8988T (cell line): ENCODE measurements at places on chromosomes 3 and 15.

DNA sequence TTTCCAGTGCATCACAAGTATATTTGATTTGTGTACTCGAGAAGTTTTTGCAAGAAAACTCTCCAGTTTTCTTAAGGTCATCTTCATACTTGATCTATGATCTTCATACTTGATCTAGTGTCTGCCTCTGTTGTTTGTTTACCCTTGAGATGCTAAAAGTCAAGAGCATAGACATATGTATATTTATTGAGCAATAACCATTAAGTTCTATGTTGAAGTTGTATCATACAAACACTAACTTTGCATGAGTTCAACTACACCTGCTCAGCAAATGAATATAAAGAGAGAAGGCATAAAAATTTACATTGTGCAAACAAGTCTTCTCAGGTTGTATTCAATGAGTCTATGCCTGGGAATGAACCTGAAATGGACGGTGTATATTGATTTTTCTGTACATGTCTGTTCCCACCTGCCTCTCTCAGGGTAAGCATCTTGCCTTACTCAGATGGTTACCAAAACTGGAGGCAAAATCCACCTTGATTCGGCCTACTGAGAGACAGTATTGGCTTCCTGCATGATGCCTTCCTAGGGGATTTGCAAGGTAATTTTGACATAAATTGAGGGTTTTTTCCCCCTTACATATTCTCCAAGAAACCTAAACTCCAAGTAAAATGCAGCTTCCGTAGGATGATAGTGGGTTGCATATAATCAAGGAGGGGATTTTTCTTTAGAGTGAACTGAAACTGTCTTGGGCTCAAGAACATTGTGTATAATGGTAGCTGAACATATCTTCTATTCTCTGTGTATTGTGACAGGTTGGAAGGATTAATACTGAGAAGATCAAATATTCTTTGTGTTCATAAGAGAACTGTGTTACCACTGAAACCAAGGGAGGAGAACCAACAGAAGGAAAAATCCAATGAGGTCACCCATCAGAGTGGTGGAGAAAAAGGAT, 110.4 kb downstream of the FILIP1L start:
- DNase-seq, result no peak

GRCh38 chr3:194282436-194283122, 68.5 kb downstream of the CPN2 start:
- no peak for DNase-seq

GRCh38 chr3:47661121-47661752, 82.6 kb upstream of the CSPG5 start:
- no peak for DNase-seq

DNA sequence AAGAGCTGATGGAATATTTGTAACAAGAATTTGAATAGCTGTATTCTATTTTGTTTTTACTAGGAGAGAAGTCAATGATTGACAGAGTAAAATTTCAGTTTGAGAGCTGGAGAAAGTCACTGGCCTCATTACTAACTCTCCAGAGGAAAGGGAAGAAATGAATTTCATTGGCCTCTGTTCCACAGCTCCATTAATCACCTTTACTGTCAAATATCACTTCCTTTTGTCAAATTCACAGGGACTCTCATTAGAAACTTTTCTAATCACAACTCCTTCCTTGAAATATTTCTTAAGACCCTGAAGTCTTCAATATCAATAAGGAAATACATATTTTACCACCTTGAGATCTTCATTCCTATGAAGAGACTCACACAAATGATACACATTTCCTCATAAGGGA, 379.9 kb upstream of the RASGRP1 start:
- no peak for DNase-seq

- no peak for DNase-seq
Observed at GRCh38 chr3:29922992-29923746, 642.3 kb downstream of the RBMS3 start.

DNA sequence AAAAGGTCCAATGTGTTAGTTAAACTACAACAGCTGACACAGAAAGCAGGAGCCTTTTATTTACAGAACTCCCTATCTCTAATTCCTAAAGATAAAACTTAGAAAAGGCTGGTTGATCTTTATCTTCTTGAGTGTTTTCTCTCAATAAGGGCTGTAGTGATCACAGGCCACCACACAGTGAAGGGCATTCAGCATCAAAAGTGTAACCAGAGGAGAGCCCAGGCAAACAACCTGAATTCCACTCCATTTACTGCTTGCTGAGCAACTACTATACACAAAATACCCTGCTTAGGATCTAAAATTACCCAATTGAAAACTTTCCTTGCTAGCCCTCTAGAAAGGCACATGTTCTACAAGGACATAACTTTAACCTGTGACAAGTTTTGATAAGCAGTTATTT, 122.7 kb downstream of the MEIS2 start:
- DNase-seq, result no peak

DNA sequence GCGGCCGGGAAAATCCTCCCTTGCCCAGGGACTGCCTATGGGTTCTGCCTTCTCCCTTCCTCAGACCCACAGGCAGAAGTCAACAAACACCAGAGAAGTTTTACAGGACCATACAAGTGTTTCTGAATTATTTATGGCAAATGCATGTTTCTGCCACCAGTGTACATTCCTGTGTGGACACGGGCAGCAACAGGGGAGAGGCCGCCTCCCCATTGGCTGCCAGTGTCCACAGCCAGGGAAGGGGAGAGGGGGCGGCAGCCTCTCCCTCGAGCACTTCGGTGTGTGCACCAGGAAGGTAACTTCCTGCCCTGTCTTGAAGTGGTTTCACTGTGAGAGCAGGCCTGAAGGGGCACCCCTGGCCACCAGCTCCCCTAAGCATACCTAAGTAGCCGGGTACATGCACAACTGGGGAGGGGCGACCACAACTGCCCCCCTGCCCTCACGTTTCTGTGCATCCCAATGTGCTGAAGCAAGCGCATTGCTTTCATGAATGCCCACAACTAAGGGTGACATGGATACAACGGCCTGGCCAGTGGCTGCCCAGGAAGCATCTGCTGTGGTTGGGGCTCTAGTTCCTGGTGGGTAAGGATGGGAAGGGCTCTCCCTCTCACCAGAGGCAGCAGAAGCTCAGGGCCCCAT, 14.8 kb upstream of the SHISA5 start:
- DNase-seq, result no peak

DNA sequence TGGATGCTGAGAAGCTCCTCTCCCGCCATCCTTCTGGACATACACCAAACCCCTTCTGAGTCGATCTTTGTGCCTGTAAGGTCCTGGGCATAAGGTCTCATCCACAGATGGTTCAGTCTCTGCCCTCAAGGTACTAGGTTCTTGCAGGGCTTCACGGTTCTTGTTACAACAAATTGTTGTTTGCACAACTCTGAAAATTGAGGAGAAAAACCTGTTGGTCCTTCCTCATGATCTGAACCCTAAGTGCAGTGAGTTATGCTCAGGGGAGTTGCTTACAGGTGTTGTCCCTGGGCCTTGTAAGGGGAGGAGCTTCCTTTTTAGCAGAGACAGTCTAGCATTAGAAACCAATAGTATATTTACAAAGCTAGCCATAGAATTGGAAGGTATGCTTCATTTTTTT, 15.7 kb downstream of the CDCP1 start:
- no peak for DNase-seq

DNA sequence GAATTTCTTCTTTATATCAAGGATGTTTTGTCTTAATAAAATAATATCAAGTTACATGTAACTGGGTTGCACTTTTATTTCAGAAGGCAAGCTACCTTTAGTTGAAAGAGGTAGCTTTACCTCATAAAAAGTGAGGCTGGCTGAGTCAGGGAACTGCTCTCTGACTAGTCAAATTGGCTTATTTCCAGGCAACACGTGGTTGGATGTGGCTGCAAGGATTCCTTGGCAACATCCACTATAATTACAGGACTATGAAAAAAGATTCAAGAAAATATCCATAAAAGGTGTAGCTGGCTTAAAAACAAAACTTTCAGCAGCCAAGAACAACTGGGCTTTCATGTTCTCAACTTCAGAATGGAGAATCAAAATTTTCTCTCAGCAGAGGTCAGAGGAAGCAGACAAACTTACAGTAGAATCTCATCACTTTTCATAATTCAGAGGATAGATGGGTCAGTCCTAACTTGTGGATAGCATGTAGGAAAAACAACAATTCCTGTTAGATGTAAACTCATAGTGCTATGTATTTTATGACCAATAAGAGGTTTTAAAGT, 779.1 kb downstream of the MECOM start:
- no peak for DNase-seq

DNA sequence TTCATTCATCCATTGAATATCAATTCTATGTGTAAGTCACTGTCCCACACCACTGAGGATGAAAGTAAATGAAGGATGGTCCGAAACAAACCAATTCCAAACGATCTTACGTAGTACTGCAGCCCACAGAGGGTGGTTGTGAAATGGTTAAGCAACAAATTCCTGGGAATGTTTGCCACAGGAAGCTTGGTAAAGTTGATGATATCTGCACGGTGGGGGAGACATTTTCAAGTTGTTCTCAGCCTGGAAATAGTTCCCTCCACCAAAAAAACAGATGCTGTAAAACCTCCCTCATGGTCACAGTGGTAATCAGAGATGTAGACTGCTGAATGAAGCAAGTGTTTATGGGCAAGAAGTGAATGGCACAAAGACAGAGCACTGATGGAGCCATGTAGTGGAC, 35.9 kb upstream of the BNC1 start:
- DNase-seq, result no peak

DNA sequence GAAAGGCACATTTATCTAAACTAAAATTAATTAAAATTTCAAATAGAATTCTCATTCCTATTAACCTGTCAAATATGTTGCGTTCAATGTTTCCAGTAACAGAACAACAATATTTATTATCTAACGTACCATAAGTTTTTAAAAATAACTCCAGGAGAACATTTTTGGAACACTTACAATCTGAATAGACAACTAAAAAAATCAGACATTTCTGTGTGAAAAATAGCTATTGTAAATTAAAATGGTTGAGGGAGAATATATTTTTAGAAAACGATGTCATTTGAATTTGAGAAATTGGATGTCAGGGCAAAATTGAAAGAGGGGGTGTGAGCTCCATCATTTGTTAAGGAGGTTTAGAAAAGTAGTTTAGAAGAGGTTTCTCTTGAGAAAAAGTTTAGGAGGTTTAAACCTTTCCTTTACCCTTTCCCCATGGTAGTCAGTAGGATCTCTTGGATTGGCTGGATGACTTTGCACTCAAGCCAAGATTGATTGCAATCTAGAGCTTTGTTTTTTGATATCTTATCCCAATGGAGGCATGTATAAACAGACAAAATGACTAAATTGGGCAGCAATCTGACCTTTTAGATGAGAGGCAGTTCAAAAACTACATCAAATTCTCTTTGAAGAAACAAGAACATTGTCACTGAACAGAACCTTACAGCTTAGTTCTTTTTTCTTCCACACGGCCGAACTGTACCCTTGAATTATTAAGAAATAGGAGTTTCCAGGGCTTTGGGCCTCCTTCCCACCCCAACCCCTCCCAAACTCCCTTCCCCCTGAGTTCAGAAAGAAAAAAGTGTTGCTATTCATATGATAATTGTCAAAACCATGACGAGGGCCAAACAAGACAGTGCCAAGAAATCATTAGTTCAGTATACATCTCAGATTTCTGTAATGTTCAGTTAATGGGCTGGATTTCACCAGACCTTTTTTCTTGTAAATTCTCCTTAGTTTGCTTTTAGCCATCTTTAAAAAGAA, 79.7 kb upstream of the CDIN1 start:
- DNase-seq, result no peak

GRCh38 chr3:53144862-53145712, 14.9 kb upstream of the RFT1 start:
- no peak for DNase-seq

- no peak for DNase-seq
Observed at GRCh38 chr15:65577129-65577996, 33.6 kb downstream of the INTS14 start.

DNA sequence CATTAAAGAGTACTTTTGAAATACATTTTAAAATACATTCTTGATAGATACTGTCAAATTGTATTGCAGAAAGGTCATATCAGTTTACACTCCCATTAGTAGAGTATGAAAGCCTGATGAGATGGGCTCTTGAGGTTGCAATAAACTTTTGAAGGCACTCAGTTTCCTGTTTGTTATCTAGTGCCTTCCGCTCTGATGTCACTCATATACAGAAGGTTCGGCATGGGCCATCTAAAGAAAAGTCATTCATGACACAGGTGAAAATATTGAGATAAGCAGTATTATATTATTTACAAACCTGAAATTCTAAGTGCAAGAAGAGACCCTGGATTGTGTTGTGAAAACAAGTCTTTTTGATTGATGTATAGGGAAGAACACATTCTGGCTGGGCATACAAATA, 36.5 kb upstream of the DENND4A start:
- no peak for DNase-seq

GRCh38 chr15:59170295-59171066, 36.2 kb upstream of the LDHAL6B start:
- no peak for DNase-seq

DNA sequence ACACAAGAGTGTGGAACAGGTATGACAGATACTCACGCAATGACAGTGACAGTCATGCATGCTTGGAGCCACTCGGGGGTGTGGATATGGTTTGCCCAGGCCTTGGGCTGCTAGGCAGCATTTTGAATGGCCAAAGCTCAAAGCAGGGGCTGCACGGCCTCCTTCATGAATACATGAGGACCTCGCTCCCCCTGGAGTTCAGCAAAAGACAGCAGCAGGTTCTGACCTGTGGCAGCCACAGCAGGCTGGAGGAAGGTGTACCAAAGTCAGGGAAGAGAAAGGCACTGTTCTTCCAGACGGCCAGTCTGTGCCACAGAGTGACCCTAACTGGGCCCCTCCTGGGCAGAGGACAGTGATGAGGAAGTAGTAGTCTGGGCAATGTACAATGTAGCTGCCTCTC, 88.2 kb upstream of the C2CD4B start:
- no peak for DNase-seq

GRCh38 chr15:67061811-67062368, 3.5 kb upstream of the SMAD3 start:
- no peak for DNase-seq

- no peak for DNase-seq
Observed at GRCh38 chr3:57646723-57647122, 46.2 kb downstream of the DENND6A start.

DNA sequence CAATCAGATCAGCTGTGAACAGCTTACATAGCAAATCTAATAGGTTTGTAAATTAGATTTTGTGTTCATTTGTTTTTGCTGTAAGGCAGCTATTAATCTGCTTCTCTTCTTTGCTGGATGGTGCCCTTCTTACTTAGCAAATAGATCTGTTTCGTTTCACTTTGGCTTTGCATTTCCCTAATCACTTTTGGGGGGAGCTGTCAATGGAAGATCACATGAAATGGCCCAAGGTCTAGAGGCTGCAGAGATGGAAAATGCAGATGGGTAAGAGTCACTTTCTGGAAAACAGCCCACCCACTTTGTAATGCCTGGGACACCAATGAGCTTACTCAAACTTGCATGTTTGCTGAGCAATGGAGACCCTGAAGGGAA, 36.4 kb downstream of the ST8SIA2 start:
- no peak for DNase-seq

DNA sequence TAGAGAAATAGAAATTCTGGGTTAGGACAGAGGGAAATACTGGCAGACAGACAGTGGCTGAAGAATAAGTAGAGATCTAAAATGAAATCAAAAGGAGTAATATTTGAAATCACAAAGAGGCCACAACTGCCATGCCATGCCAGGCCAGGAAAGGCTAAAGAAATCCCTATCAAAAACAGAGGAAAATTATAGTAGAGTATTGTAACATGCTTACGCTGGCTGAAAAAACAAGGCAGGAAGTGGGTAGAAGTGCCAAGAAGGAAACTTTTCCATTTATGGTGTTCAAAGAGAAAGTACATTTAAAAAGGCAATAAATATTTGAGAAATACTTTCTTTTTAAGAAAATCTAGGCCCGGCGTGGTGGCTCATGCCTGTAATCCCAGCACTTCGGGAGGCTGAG, 415.7 kb downstream of the PLCL2 start:
- DNase-seq, result no peak

GRCh38 chr3:45972534-45973402, 22.9 kb downstream of the FYCO1 start:
- DNase-seq, result no peak
